ENCODE measurements at places on chromosomes 1 and 21.

DNA sequence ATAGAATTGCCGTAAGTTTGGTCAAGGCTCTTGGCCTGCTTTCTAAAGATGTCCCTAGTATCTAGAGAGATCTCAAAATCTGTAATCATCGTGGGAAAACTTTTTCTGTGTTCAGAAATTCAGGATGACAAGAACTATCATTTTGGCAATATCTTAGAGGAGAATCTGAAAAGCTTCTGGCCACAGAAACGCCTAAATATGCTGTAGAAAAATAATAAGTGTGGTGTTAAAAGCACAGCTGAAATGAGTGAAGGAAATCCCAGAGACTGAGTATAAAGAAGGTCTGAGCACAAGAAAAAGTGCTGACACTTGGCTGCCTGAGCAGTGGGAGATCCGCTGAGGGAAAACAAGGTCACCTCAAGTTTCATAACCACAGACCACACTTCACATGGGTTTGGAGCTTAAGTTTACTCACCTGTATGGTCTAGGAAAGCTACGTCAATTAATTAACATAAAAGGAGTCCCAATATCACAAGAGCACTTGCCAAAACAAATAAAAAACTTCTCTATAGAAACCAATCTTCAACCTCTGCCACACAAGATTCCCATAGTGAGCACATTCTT lies 235.2 kb upstream of the IRF2BP2 start:
- no peak for DNase-seq

DNA sequence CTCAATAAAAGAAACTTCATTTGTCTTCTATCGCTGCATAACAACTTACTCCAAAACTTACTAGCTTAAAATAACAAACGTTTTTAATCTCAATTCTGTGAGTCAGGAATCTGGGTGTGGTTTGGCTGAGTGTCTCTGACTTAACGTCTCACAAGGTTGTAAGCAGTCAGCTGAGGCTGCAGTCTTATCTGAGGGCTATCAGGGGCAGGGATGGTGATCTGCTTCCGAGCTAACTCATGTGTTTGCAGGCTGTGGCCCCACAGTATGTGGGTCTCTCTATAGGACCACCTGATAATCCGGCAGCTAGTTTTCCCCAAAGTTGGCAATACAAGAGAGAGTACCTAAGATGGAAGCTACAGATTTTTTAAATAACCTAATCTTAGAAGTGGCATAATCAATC lies 234.2 kb upstream of the FGGY start:
- no peak for DNase-seq

GRCh38 chr1:229430761-229431283 lies 3.1 kb downstream of the ACTA1 start:
- no peak for DNase-seq

DNA sequence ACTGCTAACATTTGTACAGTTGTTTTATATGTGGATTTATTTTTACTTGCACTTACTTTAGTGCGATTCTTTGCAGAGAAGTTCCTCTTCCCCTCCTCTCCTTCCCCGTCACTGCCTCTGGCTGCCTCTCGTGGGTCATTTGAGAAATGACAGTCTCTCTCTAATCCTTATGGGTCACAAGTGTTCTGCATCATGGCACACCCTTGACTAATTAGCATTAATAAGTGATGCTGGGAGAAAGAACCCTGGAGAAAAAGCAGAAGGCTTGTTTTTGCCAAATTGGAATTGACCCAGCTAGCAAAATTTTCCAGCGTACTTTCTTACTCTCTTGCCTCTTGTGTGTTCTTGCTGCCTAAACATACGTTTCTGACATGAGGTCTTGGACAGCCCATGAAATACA lies 301.2 kb downstream of the DUSP10 start:
- DNase-seq, result no peak

DNA sequence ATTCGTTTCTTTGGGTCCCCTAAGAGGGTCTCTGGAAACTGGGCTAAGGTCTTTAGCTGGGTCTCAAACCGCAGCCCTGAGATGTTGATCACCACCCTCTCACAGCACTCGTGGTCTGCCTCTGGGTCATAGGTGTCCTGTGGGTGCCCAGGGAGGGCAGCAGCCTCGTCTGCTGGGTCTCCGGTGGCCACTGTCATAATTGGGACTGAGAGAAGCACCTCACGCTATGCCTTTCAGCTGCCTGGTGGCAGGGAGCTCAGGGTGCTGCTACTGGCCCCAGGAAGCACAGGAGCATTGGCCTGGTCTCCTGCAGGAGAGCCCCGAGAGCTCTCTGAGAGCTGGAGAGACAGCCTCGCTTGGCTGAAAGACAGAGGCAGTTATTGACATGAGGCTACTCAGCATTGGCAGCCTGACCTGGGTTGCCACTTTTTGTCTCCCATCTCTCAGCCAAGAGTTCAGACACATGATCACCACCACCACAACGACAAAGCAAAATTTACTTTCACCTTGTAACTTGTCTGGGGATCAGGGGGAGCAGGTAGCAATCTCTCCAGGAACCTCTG lies 1.5 kb downstream of the KCNA2 start:
- no peak for DNase-seq

- DNase-seq, result no peak
Observed at GRCh38 chr21:46017148-46017547, 35.6 kb downstream of the COL6A1 start.

GRCh38 chr1:218164111-218164929 lies 120.8 kb upstream of the RRP15 start:
- DNase-seq, result no peak

- no peak for DNase-seq
Observed at GRCh38 chr1:206911064-206911663, 10.6 kb downstream of the FCMR start.

DNA sequence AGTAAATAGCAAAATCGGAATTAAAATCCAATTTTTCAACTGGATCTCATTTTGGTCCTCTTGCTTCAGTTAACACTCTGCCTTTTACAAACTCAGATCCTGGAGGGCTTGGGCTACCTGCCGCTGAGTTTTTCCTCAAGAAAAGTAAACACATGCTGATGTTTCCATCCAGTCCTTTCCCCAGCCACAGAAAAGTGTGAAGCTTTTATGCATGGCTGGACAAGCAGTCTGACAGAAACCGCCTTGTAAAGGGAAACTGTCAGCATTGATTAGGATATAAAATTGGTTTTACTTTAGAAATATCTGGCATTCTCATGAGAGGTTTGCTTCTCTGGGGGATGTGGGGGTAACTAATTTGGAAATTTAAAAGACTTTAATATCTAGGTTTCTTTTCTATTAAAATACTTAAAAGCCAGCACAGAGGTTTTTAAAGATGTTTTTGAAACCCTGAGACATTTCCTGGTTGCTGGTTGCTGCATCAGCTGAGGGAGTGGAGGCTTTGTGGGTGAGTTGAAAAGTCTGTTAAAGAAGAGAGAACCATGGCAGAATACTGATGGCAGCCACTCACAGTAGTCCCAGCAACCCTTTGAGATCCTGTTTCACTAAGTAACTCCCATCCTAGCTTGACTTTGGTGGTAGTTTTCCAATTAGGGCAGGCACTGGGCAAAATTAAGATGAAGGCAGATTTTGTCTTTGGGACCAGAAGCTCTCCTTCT lies 238.3 kb downstream of the PAPPA2 start:
- DNase-seq, result no peak

DNA sequence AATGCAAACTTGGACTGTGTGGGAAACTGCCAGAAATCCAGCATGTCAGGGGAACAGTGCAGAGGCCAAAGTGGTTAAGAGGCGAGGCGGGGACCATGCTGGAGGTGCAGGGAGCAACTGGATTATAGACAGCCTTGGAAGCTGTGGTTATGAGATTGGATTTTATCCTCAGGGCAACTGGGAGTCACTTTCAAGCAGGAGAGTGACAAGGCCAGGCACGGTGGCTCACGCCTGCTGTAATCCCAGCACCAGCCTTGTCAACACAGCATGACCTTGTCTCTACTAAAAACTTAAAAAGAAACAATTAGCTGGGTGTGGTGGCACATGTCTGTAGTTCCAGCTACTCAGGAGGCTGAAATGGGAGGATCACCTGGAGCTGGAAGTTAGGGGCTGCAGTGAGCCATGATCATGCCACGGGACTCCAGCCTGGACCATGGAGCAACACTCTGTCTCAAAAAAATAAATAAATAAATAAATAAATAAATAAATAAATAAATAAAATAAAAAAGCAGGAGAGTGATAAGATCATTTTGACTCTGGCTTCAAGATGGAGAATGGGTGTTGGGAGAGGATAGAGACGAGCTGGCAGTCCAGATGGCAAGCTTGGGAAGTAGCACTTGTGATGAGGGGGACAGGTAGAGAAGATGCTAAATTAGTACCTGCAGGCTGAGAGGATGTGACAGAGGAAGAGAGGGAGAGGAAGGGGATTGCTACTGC lies 3.5 kb downstream of the HAPLN2 start:
- no peak for DNase-seq

GRCh38 chr1:156524481-156524869 lies 23.9 kb upstream of the MEF2D start:
- DNase-seq, result no peak

DNA sequence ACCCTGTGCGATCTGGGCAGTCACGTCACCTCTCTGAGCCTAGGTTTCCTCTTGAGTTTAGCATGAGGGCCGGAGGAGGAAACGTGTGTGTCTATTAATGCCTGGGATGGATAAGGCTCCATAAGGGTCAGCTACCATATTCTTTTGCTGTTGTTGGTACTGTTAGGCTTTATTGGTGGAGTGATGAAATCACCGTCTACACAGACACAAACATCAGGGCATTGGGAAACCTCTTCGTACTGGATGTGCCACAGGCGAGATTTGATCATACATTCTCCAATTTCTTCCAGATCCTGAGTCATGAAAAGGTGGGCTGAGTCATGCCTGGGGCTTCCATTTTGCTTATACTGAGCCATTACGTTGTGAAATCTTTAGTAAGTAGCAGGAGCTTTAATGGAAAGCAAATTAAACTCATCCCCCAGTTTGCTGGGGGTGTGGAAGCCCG lies 24.9 kb upstream of the GRHL3 start:
- DNase-seq, result no peak

GRCh38 chr1:55304229-55304740 lies 89.1 kb upstream of the USP24 start:
- DNase-seq, result no peak

Measured in cerebellar nuclear complex (tissue), 1 donor.